Daoy (cell line): ENCODE measurements at places on chromosomes 11 and 22. TPM values are rescaled to one million over a fixed set of nuclear protein-coding genes. Genes with fewer than 3 reads are reported as not detected.

Gene TSSK2
- total RNA-seq: not detected in 2 replicates

Gene JAML
- total RNA-seq: not detected in 2 replicates

Gene PKNOX2
- total RNA-seq: 0.54 and 1.4 TPM in 2 replicates

Gene POU2AF1
- not detected in 2 replicates for total RNA-seq

Gene PPFIBP2
- 2.2 and 4.2 TPM in 2 replicates for total RNA-seq

Gene KIRREL3
- 2.4 and 4.1 TPM in 2 replicates for total RNA-seq

DNA sequence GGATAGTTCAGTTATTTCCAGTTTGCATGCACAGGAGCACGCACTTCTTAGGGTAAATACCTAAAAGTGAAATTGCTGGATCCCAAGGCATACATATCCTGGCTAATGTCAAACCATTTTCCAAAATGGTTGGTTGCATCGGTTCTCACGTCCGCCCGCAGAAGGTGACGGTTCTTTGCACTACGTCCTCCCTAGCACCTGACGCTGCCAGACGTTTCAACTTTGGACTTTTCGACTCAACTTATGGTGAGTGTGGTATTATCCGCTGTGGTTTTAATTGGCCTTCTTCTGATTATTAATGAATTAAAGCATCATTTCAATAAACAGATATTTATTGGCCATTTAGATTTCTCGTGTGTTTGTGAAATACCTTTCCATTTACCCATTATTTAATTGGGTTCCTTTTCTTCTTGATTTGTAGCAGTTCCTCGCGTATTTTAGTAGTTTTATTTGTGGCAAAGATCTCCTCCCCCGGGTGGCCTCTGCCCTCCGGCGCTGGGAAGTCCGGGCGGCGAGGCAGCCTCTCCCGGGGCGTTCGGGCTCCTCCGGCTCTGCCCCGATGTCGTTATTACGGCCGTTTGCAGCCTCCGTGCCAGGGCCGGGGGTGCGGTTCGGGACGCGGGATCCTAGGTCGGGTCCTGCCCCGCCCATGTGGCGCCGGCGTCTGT lies at the start of gene JHY:
Gene JHY (plus strand): TSS at position 571 of the 668 bp plus-strand sequence. CDS start 3,091 bp downstream, outside the sequence.
- DNase-seq: no peak

GRCh38 chr11:35683728-35684339 lies 21.3 kb downstream of the TRIM44 start:
- DNase-seq: no peak

DNA sequence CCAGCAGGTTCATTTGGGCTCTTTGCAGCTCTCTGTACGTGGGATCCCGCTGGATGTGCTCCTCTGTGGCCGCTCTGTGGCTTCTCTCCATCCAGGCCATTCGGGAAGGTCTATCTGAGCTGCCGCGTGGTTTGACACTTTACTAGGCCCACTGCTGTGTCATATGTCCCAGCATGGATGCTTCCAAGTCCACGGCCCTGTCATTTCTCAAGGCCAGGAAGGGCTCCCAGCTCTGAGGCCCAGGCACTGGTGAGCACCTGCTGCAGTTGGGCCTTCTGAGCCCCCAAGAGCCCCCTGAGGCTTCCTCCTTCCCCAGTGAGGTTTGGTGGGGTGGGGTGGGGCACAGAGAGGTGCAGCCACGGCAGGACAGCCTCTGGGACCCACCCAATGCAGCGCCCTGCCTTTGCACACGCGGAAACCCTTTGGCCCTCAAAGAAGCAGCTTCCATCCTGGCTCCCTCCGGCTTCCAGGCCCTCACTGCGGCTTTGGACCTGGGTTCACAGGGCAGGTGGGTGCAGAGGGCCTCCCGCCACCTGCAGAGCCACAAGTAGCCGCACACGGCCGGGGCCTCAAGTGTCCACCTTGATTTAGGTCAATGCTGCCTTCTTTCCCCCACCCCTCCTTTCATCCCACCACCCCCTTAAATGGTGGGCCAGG lies 44.5 kb upstream of the FGF3 start:
- no peak for DNase-seq

DNA sequence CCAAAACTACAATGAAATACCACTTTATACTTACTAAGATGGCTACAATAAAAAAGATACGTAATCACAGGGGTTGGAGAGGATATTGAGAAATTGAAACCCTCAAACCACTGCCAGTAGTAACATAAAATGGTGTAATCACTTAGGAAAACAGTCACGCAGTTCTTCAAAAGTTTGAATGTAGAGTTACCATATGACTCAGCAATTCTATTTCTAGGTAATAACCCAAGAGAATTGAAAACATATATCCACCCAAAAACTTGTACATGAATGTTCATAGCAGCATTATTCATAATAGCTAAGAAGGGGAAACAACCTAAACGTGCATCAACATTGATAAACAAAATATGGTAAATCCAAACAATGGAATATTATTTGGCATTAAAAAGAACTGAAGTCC lies 24.4 kb upstream of the PSMA1 start:
- DNase-seq: no peak

- DNase-seq: no peak
Observed at GRCh38 chr22:22894740-22895731, 7.4 kb downstream of the IGLL5 start.

DNA sequence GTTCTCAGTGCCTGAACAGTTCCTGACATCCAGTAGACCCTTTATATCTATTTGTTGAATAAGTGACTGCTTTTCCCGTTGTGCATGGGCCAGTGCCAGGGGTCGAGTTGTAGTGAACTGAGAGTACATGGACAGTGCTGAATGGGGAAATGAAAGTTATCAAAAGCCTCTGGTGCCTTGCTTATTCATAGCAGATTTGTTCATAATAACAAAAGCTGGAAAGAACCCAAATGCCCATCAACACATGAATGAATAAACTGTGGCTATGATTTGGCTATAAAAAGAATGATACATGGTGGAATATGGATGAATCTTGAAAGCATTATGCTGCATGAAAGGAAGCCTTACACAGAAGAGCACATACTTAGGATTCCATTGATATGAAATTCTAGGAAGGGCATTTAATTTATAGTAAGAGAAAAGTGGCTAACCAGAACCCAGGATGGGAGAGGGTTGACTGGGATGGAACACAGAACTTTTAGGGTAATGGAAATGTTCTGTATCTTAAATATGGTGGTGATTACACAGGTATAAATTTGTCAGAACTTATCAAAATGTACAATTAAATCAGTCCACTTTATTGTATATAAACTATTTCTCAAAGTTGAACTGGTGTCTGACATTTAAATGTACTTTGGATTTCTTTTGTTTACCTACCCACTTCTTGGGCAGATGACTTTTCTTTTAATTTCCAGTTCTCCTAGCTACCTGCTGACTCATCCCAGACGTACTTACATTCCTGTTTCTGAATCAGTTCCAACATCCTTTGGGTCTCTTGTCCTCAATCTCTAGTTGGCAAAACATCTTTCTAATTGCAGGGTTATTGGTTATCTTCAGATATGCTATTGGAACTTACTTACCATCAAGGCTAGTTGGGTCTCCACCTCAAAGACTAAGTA lies 42.8 kb downstream of the PACS1 start:
- DNase-seq: peak; percentile 78

GRCh38 chr22:22485524-22485923 lies 23.0 kb downstream of the ZNF280B start:
- DNase-seq: no peak

DNA sequence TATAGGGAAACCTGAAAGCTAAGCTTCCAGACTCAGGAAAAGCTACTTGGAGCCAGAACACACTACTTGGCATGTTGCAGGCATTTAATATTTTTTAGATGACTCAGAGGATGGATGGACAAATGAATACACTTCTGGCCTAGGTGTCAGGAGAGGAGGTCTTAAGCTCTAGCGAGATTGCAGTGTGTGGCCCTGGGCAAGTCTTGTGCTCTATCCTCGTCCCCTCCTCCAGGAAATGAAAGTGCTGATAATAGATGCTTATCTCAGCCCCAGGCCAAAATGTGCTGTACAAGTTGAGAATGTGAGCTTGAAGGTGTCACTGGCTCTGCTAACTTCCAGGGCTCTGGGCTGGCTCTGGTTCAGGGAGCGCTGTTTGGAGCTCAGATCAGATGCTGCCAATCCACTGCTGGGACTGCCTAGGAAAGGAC lies 136.3 kb downstream of the PKNOX2 start:
- DNase-seq: peak; percentile 89

DNA sequence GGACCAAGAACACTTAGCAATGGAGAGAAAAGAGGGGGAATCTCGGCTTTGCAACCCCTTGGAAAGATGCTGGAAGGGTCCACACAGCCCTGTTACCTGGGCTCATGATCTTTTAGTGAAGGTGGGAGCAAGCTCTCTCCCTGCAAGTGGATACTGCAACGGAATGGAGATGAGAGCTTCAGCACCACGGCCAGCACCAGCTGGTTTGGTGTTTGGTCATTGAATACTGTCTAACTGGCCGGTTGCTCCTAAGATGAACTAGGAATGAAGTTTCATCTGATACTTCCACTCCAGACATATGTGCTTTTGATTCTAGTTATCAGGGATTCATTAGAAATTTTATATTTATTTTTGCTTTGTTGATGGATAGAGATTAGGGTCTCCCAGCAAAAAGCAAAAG lies 16.3 kb downstream of the HTR3A start:
- peak; percentile 42 for DNase-seq

DNA sequence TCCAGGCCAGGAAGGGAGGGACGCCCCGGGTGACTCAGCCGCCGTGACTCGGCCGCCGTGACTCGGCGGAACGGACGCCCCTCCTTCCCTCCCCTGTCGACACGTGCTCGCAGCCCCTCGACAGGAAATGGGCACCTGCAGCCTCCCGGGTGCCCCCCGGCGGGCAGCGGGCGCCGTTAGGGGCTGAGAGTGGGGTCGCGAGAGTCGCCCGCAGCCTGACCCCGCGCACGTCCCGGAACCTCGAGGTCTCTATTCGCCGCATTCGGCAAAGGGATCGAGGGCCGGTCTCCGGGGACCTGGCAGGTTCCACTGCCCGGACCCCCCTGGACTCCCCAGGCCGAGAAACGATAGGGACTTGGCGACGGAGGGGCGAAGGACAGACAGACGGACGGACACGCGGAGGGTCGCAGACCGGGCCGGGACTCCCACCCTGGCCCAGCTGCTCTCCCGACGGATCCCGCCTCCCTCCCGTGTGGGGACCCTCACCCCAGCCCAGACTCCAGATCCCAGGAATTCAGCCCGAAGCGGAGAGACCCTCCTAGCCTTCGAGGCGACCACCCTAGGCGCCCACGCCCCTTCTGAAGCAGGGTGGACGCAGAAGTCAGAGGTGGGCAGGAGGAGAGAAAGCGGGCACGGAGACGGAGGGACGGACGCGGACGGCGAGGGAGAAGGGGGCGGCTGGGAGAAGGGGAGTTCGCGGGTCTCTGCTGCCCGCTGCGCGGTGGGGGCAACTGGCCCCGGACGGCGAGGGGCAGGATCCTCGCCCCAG lies 648 bp downstream of the FOSL1 start:
- peak; percentile 96 for DNase-seq
